ENCODE measurements at places on chromosomes 4 and X.

- no peak for DNase-seq
Observed at GRCh38 chr4:64559571-64559970, 150.3 kb upstream of the TECRL start.

DNA sequence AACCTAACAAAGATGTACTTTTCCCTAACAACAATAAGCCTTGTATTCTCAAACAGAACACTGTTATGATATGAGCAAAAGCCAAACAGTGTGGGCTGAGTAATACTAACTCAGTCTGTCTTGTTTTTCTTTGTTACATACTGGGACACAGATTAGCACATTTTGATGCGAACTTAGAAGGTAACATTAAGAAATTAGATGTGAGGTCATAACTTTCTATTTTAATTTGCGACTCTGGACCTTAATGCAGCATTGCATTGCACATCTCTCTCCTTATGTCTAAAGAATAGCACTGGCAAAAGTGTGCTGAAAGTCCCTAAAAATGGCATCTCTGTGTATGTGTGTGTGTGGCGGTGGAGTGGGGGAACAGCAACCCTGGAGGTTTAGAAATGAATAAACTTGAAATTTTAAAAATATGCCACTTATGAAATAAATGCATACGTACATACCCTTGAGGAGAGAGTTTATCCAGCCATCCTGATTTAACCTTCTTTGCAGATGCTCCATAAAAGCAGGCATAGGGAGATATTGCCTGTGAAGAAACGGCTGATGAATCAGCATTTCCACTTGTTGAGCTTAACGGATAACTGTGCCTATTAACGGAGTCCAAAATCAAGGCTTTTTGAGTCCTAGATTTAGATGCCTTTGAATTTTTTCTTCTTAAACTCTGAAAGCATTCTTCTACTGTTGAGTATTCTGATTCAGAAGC, 34.2 kb downstream of the ARAP2 start:
- no peak for DNase-seq

GRCh38 chrX:135421932-135422809, at the start of gene SMIM10L2A:
SMIM10L2A (plus strand) TSS chrX:135421944; CDS start chrX:135422132, 188 bp downstream.
- DNase-seq, result no peak

- no peak for DNase-seq
Observed at GRCh38 chr4:54695788-54696187, 38.0 kb downstream of the KIT start.

DNA sequence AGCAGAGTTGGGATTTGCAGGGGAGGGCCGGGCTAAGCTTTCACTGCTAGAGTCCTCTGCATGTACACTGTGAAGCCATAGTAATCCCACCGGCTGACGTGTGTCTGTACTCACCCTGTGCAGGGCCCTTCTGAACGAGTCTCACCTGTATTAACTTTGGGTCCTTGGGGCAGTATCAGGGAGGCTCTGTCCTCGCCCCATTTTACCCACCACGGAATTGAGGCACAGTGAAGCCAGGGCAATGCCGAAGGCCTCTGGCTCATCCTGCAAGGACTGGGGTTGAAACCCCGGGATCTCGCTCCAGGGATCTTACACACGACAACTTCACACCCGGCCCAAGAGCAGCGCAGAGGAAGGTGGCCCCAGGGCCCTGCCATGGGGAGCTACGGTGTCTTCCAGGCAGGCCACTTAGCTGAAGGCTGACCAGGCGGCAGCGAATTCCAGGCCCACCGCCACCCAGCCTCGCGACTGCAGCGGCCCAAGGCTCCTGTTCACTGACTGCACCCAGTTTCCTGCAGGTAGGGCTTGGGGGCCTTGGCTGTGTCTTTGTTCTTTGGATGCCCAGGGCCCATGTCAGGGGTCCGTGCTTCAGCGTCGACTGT, 75.5 kb upstream of the ADRA2C start:
- DNase-seq, result no peak

GRCh38 chr4:95217197-95217596, 331.6 kb downstream of the UNC5C start:
- no peak for DNase-seq

- peak; percentile 34 for DNase-seq
Observed at GRCh38 chrX:5771441-5771840, 457.2 kb downstream of the NLGN4X start.

DNA sequence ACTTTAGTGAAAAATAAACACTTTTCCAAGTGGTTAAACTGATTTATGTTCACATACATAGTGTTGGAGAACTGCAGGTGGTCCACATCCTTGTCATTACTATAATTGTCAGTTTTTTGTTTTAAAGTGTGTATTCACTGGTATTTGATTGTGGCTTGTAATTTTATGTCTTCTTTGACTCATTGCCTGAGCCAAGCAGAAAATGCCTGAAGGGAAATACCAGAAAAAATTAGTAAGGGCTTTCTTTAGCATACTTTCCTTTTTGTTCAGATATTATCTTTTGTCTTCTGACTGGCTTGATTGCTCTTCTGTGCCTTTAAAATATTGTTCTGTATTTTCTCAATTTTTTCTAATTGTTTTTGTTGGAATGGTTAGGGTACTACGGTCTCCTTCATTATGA, 981.3 kb downstream of the C4orf33 start:
- DNase-seq, result peak; percentile 37

DNA sequence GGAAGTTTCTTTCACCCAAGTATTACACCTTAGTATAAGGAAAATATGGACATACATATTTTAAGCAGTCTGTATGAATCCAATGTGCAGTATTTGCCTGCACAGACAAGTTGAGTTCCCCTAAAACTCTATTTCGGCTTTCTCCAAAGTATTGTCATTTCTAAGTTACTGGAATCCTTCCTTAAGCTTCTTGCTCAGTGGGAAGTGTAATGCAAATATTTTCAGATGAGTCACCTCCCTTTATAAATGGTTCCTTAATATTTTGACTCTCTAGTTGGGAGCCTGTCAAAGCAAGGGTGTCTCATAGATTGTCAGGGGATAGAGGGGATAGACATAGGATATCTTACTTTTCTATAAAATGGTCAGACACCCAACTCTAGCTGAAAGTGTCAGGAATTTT, 178.6 kb downstream of the NAA11 start:
- no peak for DNase-seq

- no peak for DNase-seq
Observed at GRCh38 chr4:101807351-101807750, 16.8 kb downstream of the BANK1 start.

DNA sequence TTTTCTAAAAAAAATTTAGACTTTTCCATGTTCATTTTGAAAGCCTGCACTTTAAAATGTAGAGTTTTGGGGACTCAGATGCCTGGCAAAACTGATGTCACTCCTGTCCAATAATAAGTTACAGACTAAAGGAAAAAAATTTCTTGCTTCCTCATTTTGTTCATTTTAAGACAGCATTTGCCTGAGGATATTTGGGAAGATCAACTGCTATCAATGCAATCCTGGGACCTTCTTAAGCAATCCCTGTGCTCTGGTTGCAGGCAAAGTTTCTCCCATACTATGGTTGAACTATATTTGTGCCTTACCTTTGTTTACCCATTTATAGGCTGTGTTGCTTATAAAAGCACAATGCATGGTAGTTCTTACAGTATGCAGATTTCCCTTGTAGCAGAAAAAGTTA, 280.4 kb downstream of the CFAP47 start:
- DNase-seq, result no peak

DNA sequence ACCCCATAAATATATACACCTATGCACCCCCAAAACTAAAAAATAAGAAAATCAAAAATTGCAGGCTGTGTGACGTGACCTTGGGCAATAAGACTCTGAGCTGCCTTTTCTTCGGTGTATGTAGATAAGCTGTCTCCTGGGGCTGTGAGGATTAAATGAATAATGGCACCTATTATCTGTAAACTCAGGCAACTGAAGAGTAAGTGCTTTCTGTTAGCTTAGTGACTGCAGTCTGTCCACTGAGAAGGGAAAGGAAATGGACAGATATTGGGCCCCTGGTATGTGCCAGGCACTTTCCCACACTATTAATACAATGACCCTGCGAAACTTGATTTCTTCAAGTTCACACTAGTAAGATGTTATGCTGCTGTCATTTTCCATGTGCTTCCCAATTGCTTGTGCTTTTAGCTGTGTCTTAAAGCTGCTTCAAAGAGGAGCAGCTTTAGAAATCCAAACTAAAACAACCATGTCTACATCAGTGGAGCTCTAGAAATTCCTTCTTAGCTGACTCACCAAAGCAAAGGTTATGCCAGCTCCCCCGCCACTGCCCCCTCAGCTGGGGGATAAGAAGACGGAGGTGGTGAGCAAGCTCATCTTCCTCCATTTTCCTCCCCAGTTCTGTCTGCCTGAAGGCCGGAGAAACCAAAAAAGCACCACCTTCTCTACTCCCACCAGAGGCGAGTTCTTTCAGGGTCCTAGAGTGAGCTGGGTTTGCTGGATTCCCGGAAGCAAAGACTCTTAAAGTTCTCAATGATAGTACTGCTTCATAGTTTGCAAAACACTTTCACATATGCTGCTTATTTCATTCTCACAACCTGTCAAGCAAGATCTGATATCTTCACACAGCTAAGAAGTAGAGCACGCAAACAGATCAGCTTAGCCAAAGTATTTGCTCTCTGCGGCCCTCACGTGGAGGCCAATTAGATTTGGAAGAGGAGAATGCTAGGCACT, 8.8 kb upstream of the DGAT2L6 start:
- peak; percentile 36 for DNase-seq

DNA sequence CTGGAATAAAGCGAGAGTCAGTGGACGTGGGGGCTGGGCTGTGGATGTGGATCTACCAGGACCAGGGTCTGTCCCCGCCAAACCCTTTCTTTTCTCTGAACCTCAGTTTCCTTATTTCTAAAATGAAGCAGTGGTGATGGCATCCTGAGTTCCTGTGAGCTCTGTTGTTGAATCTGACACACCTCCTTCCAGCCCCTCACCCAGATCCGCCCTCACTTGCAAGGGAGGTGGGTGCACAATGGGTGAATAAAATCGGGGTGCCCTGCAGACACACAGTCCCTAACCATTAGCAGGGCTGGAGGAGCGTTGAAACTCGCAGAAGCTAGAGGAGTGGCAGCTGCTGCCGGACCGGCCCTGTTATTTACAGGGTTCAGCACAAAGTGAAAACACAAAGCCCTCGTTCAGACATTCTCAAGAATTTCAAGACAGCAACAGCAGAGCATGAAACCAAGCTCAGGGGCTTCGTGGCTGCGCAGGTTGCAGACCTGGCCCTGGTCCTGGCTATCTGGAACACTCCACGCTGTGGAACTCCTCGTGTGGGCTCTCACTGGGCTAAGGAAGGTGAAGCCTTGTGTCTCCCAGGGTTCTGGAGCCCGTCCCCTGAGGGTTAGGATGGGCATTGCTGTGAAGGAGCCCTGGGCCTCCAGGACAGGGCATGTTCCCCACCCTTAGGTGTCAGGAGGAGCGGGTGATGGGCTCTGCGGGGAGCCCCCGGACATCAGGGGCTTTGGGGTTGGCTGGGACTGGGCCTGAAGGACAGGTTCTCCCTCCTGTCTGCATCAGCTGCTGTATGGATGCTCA, 42.9 kb downstream of the PSAPL1 start:
- DNase-seq, result no peak

DNA sequence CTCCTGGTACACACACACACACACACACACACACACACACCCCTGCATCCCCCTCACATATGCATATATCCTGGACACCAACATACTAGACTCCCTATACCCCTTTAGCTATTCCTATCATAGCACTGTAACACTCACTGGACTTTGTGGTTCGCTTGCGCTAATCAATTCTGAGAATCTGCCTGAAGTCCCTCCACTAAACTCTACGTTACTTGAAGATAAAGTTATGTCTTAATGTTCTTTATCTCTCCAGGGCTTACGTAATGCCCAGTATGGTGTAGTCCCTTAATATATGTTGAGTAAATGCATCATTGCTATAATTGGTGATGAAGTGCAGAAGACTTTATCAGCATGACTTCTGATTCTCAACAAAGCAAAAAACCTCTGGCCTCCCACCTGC, 32.3 kb downstream of the PTCHD1 start:
- DNase-seq, result no peak

GRCh38 chr4:180028682-180029081, 2214.5 kb upstream of the TENM3 start:
- peak; percentile 26 for DNase-seq

DNA sequence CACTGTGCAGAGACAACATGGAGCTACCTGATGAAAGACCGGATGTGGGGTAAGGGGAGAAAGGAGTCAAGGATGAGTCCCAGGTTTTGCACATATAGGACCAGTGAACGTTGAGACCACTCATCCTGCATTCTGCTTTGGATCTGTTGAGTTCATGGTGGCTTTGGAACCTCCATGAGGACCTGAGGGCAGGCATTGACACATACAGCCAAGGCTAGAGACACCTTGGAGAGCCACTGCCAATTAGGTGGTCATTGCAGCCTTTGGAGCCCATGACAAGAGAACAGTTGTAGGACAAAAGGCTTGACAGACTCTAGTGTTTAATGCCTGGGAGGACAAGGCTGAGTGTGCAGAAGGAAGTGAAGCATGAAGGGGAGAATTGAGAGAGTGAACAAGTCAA, 87.9 kb downstream of the STK32B start:
- no peak for DNase-seq

DNA sequence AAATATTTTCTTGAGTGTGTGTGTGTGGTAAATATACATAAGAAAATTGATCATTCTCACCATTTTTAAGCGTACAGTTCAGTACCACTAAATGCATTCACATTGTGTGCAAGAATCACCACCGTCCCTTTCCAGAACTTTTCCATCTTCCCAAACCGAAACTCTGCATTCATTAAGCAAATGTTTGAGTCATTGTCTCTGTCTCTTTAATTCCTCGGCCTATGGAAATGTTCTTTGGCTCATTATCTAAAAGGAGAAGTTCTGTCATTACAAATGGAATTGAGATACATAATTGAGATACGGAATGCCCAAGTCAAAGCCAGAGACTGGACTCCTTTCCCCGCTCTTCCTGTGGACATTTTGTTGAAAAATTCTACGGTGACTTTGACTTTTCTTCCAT, 168.9 kb downstream of the DCLK2 start:
- no peak for DNase-seq

- no peak for DNase-seq
Observed at GRCh38 chrX:148573119-148573518, 72.7 kb downstream of the AFF2 start.

- no peak for DNase-seq
Observed at GRCh38 chrX:5324546-5324945, 904.1 kb downstream of the NLGN4X start.

GRCh38 chr4:151675411-151675971, 85.3 kb downstream of the GATB start:
- DNase-seq, result no peak

DNA sequence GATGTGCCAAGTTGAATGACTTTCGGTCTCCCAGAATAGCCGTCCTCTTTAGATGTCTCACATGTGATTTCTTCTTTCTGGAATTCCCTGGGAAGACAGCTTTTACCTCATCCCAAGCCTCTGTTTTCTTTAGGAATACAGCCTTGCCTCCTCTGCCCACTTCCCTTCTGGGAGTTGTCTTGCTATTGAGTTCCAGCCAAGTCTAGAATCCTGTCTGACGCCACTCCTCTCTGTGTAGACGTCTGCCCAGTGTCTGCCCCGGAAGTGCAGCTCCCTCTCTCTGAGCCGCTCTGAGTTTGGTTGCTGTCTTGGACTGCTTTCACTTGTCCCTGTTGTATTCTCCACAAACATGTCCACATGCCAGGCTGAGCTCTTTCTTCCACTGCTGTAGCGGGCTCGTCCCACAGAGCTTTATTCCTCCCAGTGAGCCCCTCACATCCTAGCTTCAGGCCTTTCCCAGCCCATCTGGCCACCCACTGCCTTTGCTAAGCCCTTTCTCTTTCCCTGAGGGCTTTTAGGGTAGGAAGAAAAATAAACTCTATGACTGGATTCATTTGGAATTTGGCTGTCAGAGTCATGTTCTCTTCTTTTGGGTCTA, 9.0 kb upstream of the IGFBP7 start:
- DNase-seq, result peak; percentile 48
